ENCODE measurements at places on chromosomes 13 and 19.

GRCh38 chr19:9793071-9793591, 24.6 kb upstream of the ZNF846 start:
- DNase-seq = peak; percentile 62

DNA sequence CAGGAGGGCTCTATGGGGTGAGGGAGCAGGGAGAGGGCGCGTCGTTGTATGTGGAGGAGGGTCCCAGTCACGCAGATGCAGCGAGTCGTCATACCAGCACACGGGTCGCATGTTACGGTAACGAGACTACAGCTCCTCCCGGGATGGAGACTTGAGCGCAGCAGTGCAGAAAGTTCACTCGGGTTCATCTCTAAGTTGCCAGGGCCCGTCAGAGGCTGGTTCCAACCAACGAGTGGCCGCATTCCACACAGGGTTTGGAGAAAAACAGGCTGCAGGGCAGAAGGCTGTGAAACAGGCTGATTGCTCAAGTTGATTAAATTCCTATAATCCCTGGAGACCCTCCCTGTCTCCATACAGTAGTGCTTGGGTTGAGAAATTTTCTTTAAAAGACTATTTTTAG, 21.9 kb upstream of the TTYH1 start:
- no peak for DNase-seq

- no peak for DNase-seq
These were observed 17.6 kb downstream of the TMEM38A start for GRCh38 chr19:16678498-16678897.

GRCh38 chr19:8148410-8149260, 757 bp downstream of the FBN3 start:
- no peak for DNase-seq

- no peak for DNase-seq
These were observed 42.7 kb downstream of the CAPN12 start for GRCh38 chr19:38701455-38702063.

- DNase-seq = no peak
These were observed 9.8 kb upstream of the SIGLEC8 start for GRCh38 chr19:51467864-51468544.
